ENCODE measurements at places on chromosomes 16 and 17.

- DNase-seq: no peak
Observed at GRCh38 chr17:80106176-80106575, 4.8 kb downstream of the GAA start.

DNA sequence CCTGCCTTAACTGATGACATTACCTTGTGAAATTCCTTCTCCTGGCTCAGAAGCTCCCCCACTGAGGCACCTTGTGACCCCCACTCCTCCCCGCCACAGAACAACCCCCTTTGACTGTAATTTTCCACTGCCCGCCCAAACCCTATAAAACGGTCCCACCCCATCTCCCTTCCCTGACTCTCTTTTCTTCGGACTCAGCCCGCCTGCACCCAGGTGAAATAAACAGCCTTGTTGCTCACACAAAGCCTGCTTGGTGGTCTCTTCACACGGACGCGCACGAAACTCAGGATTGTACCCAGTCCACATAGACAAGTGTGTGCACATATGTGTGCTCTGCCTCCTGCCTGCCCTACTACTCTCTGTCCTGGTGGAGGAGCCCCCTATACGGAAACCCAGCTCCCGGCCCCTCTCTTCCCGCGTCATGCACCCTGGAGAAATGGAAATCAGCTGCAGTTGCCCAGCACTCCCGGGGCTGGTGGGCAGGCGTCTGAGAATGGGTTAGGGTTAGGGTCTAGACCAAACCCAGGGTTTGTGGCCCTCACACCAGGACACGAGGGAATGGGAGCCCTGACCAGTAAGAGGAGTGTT is 2.4 kb upstream of the RHBDF1 start:
- DNase-seq: no peak

GRCh38 chr17:12867726-12868125 is 78.4 kb downstream of the ARHGAP44 start:
- no peak for DNase-seq

DNA sequence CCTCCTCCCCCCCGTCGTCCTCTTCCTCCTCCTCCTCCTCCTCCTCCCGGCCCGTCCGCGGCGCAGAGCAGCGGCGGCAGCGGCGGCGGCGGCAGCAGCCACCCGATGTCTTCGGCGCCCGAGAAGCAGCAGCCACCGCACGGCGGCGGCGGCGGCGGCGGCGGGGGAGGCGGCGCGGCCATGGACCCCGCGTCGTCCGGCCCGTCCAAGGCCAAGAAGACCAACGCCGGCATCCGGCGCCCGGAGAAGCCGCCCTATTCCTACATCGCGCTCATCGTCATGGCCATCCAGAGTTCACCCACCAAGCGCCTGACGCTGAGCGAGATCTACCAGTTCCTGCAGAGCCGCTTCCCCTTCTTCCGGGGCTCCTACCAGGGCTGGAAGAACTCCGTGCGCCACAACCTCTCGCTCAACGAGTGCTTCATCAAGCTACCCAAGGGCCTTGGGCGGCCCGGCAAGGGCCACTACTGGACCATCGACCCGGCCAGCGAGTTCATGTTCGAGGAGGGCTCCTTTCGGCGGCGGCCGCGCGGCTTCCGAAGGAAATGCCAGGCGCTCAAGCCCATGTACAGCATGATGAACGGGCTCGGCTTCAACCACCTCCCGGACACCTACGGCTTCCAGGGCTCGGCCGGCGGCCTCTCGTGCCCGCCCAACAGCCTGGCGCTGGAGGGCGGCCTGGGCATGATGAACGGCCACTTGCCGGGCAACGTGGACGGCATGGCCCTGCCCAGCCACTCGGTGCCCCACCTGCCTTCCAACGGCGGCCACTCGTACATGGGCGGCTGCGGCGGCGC is at the start of gene FOXF1:
Gene FOXF1 (plus strand): TSS at position 63 of the 797 bp plus-strand sequence. CDS start 43 bp downstream, at position 106.
- DNase-seq: peak; percentile 27

DNA sequence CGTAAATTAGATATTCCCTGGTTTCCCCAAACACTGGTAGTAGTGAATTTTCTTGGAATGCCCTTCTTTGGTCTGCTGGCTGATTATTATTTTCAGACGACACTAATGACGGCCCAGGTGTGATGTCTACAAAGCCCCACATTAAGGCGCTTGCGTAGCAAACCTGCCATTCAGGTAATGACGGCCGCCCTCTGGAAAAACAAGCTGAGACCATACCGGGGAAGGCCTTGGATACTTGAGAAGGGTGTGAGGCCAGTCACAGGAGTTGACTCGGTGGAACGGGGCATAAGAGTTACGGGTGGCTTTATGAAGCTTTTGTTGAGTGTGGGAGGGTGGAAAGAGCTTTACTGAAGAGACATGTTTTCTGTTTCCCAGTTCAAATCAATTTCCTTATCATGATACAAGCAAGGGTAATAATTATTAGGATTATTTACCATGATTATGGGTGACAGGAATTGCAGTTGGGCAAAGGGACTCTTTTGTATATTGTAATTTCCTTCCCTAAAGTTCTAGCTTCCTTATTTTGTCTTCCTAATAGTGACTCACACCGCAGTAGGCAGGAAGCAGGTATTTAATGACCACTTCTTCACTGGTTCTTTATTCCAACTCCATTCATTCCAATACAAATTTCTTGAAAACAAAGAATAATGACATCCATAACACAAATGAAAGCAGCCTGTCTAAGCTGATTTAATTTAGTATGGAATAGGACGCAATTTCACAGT is 24.8 kb downstream of the KRT23 start:
- DNase-seq: no peak

- DNase-seq: no peak
Observed at GRCh38 chr17:68562736-68563135, 38.4 kb downstream of the FAM20A start.

DNA sequence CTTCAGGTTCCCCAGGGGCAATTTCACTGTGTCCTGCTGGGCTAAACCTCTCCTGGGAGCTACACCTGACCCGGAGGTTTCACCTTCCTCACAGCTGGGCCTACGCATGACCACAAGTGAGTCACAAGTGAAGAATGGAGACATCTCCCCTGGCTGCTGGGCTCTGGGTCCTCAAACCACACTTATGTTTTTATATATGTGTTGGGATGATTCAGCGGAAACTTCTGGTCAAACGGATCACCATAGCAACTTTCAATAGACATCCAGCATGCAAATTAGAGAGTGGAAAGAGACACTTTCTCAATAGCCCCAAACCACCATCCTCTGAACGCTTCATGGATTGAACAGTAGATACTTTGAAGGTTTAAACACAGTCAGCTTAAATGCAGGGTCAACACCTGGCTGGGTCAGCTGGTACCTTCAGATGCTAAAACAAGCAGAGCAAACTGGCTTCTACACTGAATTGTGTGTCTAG is 28.0 kb upstream of the MAF start:
- no peak for DNase-seq

GRCh38 chr16:2968368-2968737 is 795 bp upstream of the PAQR4 start:
- DNase-seq: peak; percentile 56

DNA sequence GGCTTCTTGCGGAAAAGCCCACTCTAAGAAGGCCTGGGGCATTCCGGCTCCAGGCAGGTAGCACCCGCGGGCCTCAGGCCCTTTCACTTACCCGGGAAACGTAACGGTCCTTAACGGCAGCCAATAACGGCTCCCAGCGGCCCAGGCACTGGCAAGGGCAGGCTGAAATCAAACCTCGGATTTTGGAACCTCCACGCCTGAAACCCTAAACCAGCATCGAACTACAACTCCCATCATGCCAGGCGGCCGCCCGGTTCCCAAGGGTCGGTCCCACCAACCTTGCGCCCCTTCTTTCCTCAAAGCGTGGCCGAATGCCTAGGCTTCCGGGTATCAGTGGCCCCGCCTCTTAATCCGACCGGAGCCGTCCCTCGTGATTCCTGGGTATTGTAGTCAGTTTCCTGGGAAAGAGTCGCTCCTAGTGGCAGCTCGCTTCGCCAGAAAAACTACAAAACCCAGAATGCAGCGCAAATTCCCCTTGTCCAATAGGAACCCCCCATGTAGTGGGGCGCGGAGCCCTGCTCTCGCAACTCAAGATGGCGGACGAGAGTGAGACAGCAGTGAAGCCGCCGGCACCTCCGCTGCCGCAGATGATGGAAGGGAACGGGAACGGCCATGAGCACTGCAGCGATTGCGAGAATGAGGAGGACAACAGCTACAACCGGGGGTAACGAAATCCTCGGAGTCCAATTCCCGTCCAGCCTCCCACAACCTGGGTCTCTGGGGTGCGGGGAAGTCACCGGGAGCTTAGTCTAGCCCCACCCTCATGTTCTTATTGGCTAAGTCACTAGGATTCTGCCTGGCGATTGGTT is at the start of gene NMT1:
Gene NMT1 (plus strand): TSS at position 521 of the 809 bp plus-strand sequence. CDS start 13 bp downstream, at position 534.
- peak; percentile 100 for DNase-seq

DNA sequence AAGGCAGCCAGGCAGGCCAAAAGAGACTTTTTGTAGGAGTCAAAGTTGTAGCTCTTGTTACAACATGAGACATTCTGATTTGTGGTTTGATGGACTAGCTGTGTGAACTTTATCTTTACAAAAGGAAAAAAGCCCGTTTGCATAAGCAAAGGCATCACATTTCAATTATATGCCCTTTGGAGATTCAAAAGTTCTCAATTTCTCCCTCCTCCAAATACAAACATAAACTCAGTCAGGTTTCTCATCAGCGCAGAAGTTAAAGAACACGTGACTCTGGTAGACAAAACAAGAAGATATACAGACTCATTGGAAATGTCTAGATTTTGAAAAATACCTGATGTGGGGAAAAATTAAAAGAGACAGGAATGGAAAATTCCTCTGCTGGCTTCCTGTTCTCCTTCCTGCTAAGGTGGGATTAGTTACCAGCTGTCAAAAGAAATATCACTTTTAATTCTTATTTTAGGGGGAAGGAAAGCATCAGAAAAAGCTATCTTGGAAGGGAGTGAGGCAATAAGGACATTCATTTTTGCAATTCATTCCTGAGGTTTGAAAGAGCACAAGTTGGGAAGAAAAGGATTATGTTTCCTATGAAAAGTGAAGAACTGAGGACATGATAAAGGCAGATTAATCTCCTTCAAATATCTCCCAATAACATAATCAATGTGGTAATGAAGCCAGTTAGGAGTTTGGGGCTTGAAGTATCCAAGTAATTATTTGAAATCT is 4.6 kb upstream of the KCNJ16 start:
- no peak for DNase-seq

DNA sequence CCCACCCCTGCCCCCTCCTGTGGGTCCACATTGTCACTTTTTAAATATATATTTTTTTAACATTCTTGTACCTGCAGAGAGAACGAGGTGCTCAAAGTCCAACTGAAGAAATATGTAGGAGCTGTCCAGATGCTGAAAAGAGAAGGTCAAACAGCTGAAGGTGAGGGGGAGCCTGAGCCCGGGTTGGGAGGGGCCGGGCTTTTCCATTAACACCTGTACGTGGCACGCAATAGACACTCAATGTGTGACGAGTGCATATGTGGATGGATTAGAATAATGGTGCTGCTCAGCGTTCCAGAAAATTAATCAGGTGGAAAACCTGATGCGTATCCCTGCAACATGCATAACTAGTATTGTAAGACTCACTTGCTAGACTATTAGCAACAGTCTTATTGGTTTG is 223.0 kb downstream of the SNX29 start:
- no peak for DNase-seq
